ENCODE measurements at places on chromosomes 5 and 9.

DNA sequence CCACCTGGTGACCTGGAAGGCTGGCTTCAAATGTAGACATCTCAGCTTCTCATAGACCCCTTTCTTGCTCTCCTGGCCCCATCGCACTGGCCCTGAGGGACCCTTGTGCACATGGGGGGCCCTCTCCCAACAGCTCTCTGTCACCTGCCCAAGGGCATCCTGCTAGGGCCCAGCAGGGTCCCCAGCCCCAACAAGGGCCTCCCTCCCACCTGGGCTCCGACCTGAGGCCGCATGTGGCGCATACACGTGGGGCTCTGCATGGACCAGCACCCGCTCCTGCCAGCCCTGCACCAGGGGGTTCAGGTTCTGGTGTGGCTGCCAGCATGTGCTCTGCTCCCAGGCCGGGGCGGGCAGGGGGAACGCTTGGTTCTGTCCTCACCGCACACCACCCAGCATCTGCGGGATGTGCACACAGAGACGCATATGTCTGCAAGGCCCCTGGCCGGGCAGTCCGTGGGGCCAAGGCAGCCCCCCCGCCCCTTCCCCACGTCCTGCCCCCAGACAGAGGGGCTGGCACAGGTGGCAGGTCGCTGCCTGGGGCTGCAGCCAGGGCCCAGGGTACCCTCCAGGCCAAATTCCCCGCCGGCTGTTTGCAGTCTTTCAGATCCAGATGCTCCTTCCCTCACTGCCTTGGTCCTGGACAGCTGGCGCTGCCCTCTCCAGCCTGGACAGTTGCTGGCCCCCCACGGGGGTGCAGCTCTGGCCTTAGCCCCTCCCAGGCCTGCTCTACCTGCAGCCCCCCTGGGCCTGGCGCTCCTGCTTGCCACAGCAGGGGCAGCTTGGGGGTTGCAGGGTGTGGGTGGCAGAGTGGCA, 17.9 kb upstream of the NRARP start:
- DNase-seq: no peak

DNA sequence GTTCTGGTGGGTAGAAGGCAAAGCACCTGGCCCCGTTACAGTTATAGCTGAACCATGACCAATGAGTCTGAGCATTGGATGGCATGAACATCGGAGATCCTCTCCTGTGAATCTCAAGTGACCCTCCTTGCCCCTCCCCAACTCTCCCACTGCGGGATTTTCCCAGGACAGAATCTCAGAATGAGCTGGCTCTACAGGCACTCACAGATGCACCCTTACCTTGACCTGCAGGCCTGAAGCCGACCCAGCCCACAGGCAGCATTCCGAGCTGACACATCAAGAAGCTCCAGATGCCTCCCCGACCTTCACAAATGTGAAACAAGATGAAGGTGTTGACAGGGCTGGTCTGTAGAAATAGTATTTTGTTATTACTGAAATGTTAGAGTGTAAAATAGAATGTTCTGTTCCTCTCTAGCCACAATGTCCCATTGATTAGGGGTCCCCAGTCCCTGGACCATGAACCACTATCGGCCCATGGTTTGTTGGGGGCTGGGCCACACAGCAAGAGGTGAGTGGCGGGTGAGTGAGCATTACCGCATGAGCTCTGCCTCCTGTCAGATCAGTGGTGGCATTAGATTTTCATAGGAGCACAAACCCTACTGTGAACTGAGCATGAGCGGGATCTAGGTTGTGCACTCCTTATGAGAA, 263.4 kb downstream of the AUH start:
- DNase-seq: no peak

DNA sequence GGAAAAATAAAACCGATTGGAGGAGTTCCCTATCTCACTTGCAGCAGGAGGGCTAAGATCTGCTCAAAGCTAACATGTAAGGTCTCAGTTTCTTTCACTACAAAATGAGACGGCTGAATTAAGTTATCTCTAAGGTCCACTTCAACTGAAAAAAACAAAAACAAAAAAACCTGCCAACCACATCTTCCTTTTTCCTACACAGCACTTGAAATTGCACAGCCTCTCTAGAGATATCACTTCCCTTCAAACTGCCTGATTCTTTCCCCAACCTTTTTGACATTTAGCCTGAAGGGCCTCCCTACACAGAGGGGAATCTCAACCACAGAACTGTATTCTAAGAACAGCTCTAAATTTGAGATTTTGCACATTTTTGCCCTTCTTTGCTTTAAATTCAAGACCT, 227.9 kb upstream of the TARS1 start:
- DNase-seq: no peak

GRCh38 chr5:116475338-116475737, 99.3 kb downstream of the SEMA6A start:
- no peak for DNase-seq

- DNase-seq: no peak
Measured at GRCh38 chr9:6714176-6714575, 43.6 kb upstream of the KDM4C start.

GRCh38 chr5:179913461-179913860, 5.8 kb upstream of the TBC1D9B start:
- DNase-seq: no peak

GRCh38 chr9:128372188-128372641, 1.0 kb downstream of the URM1 start:
- no peak for DNase-seq

DNA sequence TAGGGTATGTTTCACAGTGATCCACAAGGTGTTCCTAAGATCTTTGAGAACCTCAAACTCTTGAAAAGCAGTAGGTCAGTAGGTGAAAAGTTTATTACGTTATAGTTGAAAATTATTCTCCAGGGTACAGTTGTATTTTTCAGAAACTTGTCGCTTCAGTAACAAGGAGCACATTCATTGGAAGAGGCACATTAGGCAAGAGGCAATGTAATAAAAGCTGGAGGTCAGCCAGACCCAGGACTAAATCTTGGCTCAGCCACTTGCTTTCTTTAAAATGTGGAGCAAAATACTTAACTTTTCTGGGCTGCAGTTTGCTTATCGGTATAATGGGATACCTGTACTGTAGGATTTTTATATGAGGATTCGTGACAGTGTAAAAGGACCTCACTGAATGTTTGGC, 45.6 kb downstream of the TLE4 start:
- DNase-seq: no peak

DNA sequence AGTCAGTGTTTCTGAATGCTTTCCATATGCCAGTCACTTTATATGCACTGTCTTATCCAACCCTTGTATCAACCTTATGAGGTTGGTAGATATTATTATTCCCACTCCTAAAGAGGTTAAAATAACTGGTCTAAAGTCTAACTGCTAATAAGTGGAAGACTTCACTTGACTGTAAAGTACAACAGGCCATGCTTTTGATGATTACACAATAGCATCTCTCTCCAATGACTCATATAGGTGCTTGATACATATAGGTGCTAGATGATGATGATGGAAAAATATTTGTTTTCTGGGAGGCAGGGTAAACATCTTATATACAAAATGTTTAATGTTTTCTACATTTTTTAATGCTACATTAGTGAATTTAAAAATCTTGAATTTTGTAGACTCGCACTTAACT, 75.9 kb upstream of the NR3C1 start:
- no peak for DNase-seq

Measured in fibroblast of skin of left quadriceps (primary cell).